ENCODE measurements at places on chromosomes 4 and X.

GRCh38 chrX:50838820-50839600 is 25.0 kb upstream of the SHROOM4 start:
- DNase-seq = no peak

DNA sequence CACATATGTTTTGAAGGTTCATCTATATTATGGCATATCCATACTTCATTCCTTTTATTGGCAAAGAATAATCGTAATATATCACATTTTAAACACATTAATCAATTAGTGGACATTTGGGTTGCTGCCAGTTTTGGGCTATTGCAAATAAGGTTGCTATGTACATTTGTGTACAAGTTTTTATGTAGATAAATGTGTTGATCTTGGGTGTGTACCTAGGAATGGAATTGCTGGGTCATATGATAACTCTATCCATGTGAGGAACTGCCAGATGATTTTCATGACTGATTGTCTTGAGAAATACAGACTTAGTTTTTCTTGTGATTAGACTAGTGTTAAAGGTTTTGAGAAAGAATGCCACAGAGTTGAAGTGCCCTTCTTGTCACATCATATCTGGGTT is 99.2 kb upstream of the RAB40AL start:
- no peak for DNase-seq

DNA sequence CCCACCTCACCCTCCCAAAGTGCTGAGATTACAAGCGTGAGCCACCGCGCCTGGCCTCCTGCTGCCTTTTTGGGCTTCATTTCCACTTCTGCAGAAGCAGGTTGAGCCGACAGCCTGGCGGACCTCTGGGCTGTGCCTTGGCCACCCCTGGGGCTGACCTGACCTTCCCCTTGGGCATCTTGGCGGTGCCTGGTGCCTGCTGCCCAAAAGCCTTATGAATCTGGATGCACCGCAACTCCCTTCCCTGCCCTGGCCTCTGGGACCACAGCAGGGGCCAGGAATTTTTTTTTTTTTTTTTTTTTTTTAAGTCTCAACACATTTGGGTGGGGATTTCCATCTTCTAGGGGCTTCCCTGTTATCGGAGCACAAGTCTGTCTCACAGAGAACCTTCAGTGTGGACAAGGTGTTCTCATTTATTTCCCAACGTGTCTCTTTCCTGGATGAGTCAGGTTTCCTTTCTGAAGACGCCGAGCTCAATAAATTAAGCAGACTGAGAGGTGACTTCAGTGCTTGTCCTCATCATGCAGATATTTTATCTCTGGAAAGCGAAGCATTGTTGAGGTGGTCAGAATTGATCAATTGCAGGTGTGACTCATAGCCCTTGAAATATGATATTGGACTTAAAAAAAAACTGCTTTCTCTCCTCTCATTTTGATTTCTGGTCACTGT is 79.7 kb downstream of the SHROOM2 start:
- DNase-seq = no peak

- no peak for DNase-seq
Measured at GRCh38 chr4:22471419-22471818, 44.4 kb downstream of the ADGRA3 start.

GRCh38 chrX:141220342-141221008 is 21.8 kb downstream of the SPANXC start:
- DNase-seq = no peak

DNA sequence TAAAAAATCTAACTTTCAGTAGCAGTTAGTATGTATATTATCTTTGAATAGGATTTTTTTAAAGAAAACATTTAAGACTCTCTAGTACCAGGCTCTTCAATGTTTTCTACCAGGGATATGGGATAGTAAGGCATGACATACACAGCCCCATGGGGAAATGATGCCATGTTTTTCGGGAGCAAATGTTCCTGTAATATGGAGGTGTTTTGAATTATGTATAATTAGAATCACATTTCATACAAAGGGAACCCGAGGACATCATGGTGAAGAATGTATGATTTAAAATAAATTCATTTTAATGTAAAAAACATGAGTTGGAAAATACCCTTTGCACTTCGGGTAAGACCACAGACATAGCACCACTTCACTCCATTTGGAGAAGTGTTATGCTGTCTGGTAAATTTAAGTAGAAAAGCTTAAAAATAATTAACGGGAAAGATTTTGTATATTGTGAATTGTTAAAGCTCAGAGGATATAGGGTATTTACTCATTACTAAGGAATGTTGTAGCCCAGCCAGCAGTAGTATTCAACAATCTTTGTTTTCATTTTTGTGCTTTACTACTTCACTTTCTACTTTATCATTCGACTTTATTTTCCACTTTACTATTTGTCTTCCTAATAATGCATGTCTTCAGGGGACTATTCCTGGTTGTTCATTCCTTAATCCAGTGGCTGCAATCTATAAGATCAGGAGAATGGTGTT is 2050.7 kb downstream of the ARAP2 start:
- DNase-seq = no peak

DNA sequence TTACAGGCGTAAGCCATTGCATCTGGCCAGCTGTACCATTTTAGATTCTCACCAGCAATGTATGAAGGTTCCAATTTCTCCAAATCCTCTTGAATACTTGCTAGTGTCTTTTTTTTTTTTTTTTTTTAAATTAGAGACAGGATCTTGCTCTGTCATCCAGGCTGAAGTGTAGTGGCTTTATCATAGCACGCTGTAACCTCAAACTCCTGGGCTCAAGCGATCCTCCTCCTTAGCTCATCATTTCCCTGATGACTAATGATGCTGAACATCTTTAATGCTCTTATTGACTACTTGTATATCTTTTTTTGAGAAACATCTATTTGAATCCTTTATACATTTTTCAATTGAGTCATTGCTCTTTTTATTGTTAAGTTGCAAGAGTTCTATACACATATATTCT is 40.3 kb downstream of the HDAC8 start:
- DNase-seq = no peak

DNA sequence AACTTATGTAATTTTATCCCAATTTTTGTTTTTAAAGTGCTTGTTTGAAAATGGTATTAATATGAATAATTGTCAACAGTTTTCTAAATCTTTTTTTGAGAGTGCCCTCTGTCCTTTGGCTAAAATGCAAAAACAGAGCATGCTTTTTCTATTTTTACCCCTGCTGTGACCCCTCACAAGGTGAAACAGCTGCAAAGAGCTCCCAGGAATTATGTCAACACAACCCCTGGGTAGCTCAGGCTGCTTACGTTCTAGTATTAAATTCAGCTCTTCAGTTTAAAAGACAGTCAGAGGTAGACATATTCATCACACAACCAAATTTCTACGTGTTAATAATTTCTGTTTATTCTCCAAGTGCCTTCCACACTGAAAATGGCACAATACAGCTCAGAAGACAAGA is 367.5 kb downstream of the PRDM5 start:
- DNase-seq = no peak

DNA sequence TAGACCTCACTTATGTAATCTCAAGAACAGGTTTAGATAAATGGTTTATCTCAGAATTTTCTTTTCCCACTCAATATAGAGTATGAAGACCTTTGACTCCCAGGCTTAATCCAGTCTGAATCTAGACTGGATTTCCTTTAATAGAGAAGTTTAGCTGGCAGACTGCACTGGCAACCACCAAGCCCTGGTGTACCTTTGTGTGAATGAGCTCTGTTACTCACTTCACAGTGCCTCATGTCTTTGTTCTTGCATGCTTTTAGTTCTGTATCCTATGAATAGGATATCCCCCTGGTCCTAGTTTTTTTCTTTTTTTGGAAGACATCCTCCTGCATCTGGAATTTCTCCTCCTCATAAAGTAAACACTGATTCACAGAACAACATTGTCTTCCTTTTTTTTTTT is 53.2 kb upstream of the MCUB start:
- no peak for DNase-seq

DNA sequence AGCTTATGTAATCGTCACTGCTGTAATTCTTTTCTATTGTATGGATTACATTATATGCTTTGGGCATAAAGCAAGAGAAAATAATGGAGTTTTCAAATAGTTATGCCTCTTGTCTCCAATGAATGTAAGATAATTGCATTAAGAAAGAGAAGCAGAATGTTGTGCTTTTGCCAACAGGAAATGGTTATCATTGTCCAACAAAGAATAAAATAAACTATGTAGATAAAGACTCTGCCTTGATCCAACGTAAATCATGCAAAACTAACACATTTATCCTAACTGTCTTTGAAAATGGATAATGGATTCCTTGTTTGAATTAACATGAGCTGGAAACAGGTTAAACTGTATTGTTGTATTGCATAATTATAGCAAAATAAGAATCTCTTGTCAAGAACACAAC is 1709.0 kb downstream of the PCDH7 start:
- no peak for DNase-seq

GRCh38 chr4:26294904-26295303 is 25.9 kb upstream of the RBPJ start:
- DNase-seq = no peak

DNA sequence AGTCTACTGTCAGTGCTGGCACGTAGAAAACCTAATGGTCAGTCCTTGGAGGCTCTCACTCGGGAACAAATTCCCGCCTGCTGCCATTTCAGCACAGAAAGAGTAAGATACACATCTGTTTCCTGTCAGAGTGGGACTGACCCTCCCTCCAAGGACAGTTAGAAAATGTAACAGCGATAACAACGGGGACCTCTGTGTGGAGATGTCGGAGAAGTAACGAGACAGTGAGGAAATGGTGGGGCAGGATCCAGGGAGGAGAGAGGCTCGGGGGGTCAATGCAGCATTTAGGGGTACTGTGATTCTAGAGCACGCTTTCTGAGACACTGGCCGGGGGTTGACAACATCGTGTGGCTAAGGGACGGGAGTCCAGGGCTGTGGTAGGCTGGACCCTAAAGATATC is 36.0 kb upstream of the SORCS2 start:
- DNase-seq = no peak

GRCh38 chrX:6021316-6022091 is 207.2 kb downstream of the NLGN4X start:
- DNase-seq = peak; percentile 8

DNA sequence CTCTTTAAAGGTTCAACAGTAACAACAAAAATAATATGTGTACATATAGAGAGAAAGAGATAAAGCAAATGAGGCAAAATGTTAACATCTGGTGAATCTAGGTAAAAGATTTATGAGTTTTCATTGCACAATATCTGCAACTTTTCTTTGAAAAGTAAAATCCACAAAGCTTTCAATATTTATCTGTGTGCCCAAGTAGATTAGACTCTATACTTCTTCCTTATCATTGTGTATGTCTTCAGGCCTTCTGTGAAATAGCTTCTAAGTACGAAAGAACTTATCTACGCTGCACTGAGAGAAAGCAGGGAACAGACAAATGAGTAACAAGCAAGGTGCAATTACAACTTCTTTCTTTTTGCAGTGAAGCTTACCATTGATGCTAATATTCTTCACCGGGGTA is 81.6 kb downstream of the NPNT start:
- no peak for DNase-seq

- no peak for DNase-seq
Measured at GRCh38 chr4:108393890-108394472, 225.2 kb upstream of the LEF1 start.

GRCh38 chr4:159594576-159594975 is 491.7 kb downstream of the RAPGEF2 start:
- DNase-seq = no peak

- DNase-seq = no peak
Measured at GRCh38 chrX:479273-479981, 92.7 kb upstream of the PPP2R3B start.

- DNase-seq = no peak
Measured at GRCh38 chr4:184066584-184067300, 150.9 kb downstream of the ENPP6 start.

GRCh38 chr4:21535898-21536297 is 412.7 kb downstream of the KCNIP4 start:
- no peak for DNase-seq

DNA sequence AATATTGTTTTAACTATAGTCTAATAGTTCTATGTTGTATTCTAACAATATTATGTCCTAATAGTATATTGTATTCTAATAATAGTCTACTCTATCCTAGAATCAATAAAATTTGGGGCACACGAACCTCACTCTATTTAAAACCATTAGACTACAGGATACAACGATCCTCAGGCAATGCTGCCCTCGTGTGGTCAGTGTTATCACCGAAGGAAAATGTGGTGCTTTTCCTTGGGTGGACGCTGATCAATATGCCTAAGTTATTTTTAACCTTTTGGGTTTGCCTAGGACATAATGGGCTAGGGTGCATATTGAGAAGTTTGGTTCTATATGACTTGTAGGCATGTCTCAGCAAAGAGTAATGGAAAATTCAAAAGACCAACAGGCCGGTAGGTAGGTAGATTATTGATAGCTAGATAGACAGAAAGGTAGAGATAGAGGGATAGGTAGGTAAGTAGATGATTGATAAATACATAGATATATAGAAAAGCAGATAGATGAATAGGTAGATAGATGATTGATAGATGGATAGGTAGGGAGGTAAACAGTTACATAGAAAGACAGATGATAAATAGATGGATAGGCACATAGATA is 75.1 kb downstream of the PRKX start:
- peak; percentile 24 for DNase-seq

DNA sequence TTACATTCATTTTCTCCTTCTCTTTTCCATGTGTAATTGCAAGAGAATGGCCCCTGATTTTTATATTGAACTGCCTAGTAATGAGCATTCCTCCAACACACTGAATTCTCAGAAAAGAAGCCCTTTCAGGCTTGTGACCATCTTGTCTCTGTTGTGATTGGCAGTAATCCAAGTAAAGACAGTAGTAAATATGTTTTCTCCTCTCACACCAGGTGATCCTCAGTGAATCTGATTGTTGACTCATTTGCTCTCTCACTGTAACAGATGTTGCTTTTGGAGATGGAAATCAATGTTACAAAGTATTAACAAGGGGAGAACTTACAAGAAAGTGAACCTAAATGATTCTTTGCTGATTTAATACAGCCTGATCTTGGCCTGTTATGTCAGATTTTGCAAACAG is 271.0 kb downstream of the AFF2 start:
- DNase-seq = no peak

DNA sequence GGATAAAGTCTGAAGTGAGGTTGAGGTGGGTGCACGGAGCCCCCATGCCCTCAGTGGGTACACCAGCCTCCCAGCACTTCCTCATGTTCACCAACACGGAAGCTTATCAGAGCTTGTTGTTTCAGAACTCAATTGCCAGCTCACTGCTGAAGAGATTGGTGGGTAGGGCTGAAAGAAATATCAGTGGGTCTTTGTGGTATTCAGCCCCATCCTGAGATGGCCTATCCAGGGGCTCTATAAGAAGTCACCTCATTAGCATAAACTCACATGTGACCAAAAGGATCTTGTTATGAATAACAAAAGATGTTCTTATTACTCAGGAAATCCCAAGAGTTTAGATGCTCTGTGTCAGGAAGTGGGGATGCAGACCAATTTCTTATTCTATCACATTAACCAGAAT is 177.3 kb downstream of the ARHGAP10 start:
- DNase-seq = no peak

DNA sequence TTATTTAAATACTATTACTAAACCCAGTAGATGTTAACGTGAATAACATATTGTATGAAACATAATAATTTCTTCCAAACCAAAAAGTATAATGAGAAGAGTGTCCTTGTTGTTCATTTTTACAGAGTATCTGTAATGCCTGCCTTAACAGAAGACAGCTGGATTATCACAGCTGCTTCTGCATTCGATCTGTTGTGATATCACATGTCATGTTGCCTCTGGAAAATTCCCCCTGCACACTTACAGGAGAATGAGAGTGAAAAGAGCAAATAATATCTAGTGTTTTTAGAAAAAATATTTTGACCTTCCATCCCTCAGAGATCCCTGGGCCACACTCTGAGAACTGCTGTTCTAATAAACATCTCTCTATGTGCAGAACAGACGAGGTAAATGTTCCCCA is 240.1 kb upstream of the NOCT start:
- DNase-seq = no peak

GRCh38 chr4:1968686-1969295 is 40.0 kb downstream of the NELFA start:
- no peak for DNase-seq
